8988T (cell line): ENCODE measurements at places on chromosomes 12 and 14.

DNA sequence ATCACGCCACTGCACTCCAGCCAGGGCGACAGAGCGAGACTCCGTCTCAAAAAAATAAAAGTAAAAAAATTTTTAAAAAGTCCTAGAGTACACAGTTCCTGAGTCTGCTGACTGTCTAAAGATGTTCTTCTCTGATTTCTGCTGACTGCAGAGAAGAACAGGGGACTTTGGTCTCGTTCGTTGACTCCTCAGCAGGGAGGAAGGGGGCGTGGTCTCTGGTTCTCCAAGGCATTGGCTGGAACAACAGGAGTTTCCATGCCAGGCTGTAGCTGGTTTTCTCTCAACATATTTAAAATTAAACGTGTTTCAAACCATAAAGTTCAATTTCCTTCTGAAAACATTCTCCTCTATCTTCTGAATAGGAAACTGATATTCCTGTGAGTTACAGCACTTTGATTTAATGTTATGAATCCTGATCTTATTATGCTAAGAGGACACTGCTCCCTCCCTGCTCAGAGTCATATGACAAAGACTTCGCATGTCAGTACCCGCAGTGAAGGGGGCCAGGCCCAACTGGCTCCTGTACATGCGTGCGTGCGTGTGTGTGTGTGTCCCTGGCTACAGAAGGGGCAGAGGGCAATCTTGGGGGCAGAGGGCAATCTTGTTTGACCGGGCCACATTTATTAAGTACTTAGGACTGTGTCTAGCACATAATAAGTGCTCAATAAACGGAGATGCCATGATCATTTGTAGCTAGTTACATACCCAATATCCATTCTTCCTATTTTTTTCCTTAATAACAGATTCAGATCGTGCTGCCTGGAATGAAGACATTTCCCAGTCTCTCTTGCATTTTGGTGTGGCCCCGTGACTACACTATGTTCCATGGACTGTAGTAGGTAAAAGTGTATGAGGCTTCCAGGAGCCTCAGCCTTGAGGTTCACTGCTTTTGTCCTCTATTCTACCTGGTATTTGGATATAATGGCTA lies 16.5 kb upstream of the HNF1A start:
- DNase-seq: no peak

DNA sequence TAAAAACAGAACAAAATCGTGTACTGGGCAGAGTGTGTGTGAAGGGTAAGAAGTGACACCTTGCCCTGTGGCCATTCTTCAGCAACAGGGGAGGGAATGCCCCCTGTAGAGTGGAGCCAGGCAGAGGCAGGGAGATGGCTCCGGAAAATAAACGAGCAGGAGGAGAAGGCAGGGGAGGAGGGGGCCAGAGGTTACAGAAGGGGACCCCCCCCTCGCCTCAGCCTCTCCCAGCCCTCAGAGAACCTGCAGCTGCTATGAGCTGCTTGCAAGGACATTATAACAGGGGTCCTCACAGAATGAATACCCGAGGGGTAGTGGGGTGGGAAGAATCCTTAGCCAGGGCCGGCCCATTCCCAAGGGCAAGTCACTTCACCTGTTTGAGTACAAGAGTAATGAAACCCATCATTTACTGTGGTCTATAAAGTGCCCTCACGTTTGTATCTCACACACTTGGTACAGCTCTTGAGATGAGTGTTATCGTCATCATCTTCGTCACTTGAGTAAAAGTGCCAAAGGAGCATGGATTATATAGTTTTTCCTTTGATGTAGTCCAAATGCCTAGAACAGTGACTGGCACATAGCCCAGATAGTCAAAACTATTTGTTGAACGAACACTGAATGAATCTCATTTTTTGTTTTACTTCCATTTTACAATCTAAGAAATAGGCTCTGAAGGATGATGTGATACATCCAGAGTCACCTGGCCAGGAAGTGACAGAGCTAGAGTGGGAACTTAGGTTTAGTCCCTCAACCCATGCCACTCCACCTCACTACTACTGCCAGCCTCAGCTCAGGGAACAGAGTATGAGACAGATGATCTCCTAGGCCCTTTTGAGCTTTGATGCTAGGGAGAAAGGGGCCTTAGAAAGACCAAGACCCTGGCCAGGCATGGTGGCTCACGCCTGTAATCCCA lies 14.5 kb downstream of the SCNN1A start:
- no peak for DNase-seq

- no peak for DNase-seq
Measured at GRCh38 chr14:101395779-101396178, 165.5 kb upstream of the DIO3 start.

DNA sequence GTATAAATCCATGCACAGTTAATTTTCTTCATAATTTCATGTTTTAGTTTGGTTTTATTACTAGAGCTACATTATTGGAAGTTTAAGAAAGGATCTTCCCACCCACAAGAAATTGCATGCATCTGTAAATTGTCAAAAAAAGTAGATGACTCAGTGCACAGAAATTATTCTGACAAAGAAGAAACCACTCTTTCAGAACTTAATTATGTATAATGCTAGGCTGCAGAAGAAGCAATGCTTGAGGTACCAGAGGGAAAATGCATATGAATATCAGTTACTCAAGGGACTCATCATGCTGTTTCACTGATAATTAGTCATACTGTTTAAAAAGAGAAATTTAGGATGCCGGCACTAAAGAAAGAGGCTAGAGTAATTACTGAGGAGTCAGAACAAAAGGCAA lies 147.0 kb downstream of the SLC16A7 start:
- DNase-seq: no peak

DNA sequence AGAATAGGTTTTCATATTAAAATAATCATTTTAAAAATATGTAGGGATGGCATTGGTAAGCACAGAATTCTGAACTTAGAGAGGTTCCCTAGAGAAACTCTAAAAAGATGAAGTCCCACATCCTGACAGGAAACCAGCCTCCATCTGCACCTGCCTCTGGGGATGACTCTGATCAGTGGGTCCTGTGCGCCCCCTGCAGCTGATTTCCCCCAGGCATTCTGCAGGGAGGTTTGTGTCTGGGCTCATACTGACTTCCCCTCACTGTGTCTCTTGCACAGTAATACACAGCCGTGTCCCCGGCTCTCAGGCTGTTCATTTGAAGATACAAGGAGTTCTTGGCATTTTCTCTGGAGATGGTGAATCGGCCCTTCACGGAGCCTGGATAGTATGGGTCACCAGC lies 602.9 kb downstream of the TMEM121 start:
- DNase-seq: no peak

GRCh38 chr14:60775296-60775695 lies 40.7 kb downstream of the MNAT1 start:
- no peak for DNase-seq

DNA sequence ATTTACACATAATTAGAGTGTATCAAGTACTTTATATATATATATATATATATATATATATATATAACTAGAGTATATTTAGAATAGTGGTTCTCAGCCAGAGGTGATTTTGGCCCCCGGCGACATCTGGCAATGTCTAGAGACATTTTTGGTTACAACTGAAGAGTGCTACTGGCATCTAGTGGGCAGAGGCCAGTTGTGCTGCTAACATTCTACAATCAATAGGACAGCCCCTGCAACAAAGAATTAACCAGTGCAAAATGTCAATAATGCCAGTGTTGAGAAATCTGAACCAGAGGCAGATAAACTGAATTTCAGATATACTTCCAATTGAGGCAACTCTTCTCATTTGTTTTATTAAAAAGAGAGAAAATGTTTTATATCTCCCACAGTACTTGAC lies 8.9 kb downstream of the GTF2A1 start:
- no peak for DNase-seq

- no peak for DNase-seq
Measured at GRCh38 chr12:28652239-28652638, 462.0 kb downstream of the CCDC91 start.

GRCh38 chr14:73140811-73141323 lies 4.6 kb downstream of the PSEN1 start:
- no peak for DNase-seq

DNA sequence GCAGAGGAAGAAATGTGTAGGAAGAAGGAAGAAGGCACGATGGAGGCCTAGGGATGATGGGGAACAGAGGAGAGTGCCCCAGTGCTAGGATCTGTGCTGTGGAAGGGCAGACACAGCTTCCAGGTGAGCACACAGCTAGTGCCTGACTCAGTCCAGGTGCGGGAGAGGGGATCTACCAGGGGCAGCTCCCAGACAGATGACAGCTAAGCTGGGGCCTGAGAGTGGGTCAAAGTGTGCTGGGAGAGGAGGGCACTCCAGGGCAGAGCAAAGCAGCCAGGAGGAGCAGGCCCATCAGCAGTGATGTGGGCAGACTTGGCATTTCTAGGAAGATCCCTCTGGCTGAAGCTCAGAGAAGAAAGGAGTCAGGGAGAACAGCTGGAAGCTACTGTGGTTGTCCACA lies 36.7 kb downstream of the LRTM2 start:
- no peak for DNase-seq

DNA sequence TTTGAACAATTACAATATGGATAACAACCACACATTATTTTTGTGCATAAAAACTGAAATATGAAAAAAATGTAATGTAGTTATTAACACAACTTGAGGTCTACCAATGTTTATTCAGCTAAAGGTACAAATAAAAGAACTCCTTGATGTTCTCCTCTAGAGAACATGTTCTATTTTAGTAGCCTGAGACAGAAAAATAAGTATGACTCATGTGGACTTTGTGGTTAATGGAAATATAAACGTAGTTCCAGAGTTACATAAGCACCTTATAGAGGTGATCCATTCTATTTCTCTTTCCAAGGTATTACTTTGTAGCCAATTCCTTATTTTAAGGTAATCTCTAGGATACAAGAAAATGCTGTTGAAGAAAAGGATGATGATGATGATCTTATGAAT lies 25.7 kb downstream of the ALKBH1 start:
- DNase-seq: no peak

GRCh38 chr12:104969343-104969742 lies 11.3 kb upstream of the SLC41A2 start:
- no peak for DNase-seq

DNA sequence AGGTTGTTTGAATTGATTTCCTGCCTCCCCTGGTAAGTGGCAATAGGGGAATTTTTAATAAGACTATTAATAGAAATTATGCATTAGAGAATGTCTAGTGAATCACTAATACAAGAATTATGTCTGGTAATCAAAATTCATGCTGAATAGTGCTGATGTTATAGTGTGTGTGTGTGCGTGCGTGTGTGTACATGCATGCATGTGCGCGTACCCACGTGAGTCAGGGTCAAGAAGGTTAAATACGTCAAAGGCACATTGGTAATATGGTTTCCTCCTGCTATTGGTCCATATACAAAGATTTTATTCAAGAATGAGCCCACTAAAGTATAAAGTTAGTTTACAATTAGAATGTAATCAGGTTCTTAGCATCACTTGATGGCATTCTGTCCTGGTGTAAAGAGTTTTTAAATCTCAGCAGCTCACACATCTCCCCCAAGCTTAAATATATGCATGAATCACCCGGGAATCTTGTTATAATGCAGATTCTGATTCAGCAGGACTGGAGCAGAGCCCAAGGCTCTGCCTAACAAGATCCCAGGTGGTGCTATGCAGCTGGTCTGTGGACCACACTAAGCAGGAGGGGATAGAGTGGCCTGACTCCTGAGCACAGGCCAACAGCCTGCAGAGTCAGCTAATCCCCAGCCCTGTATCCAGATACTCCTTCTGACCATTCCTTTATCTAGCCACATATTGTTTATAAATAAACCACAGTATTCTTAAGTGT lies 43.9 kb downstream of the TTC9 start:
- DNase-seq: no peak

GRCh38 chr12:92144631-92145480 lies 790 bp downstream of the BTG1 start:
- peak; percentile 22 for DNase-seq

GRCh38 chr12:22698576-22698975 lies 73.6 kb downstream of the ETNK1 start:
- no peak for DNase-seq

GRCh38 chr12:76927170-76927784 lies 48.5 kb upstream of the CSRP2 start:
- peak; percentile 23 for DNase-seq

- DNase-seq: no peak
Measured at GRCh38 chr12:130254461-130255276, 83.0 kb upstream of the PIWIL1 start.

DNA sequence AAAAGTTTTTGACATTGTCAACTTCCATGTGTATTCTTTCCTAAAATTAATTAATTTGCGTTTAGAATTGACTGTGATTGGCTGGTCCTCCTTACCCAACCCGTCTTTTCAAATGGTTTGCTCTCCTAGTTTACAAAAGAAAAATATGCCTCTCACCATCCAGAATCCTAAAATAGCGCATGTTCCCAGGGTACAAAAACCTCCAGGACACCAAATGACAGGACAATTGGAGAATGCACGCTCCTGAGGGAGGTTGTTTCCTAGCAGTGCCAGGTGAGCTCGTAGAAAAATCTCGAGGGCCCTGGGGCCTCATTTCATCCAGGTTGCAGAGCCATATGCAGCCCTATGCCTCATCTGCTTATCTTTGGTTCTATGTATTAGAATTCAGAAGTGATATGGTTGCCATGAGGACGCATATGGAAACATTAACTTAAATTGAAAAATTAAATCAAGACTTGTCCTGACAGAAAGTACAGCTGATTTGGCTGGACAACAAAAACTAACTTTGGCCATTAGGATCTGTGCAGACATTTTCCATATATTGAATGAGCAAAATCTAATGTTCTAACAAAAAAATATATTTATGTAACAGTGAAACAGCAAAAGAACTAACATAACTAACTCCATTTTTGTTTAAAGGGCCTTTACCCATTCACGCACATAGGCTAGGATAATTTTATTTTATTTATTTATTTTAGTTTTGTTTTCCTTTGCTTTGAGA lies 28.2 kb upstream of the EGLN3 start:
- no peak for DNase-seq

DNA sequence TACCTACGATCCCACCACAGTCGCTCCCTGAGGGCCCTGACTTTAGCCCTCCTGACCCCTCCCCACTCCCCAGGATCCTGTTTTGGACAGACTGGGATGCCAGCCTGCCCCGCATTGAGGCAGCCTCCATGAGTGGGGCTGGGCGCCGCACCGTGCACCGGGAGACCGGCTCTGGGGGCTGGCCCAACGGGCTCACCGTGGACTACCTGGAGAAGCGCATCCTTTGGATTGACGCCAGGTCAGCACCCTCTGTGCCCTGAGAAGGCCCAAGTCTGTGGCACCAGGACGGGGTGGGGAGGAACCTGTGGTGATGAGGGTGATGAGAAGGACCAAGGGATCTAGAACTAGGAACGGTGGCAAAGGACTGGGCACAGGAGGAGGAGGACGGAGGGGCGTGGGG lies 29.9 kb upstream of the LRP1-AS start:
- no peak for DNase-seq

DNA sequence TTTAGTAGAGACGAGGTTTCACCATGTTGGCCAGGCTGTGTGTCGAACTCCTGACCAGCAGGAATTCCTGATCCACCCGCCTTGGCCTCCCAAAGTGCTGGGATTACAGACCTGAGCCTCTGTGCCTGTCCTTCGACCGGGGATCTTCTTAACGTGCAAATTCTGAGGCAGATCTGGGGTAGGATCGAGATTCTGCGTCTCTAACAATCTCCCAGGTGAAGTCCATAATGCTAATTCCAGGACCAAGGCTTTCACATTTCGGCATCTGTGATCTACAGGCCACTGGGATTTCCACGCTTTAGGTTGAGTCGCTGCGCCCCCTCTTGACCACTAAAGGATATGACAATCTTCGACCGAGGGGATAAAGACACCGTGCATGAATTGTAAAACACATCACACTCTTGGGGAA lies 24.8 kb downstream of the FOS start:
- peak; percentile 42 for DNase-seq
